Stimulated activated CD8-positive, alpha-beta memory T cell treated with anti-CD3 and anti-CD28 coated beads, Interleukin-7, amount 100 ng/mL, for 1 hour (primary cell): ENCODE measurements at places on chromosomes 2 and 18.

DNA sequence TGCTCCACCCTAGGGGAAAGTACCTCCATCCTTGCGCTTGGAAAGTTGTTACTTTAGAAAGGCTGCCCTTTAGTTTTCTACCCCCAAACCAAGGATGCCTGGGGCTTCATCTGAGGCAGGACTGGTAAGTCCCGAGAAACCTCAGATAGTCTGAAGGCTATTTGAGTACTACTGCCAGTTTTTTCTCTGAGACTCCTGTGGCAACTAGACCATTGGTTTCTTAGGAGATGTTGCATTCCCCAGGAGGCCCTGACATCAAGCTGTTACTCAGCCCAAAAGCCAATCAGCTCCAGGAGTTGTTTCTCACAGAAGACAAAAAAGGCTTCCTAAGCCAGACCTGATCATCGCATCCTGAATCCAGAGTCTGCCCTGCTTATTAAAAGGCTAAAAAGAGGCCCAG lies 67.2 kb downstream of the COLEC12 start:
- DNase-seq = no peak

DNA sequence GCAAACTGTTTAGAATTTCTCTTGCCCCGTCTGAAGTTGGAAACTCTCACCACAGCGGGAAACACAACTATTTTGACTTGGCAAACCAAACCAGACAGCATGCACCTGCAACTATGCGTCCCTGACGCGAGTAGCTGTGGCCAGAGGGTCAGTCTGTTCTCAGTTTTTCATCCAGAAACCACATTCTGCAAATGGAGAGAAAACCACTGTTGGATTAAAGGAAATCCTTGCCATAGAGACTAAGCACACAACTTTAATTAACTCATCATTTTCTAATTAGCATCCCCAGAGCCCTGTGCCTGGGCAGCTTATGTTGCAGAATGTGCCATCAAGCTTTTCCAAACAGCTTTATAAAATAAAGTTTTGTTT lies 415.7 kb upstream of the TCF4 start:
- DNase-seq = no peak

DNA sequence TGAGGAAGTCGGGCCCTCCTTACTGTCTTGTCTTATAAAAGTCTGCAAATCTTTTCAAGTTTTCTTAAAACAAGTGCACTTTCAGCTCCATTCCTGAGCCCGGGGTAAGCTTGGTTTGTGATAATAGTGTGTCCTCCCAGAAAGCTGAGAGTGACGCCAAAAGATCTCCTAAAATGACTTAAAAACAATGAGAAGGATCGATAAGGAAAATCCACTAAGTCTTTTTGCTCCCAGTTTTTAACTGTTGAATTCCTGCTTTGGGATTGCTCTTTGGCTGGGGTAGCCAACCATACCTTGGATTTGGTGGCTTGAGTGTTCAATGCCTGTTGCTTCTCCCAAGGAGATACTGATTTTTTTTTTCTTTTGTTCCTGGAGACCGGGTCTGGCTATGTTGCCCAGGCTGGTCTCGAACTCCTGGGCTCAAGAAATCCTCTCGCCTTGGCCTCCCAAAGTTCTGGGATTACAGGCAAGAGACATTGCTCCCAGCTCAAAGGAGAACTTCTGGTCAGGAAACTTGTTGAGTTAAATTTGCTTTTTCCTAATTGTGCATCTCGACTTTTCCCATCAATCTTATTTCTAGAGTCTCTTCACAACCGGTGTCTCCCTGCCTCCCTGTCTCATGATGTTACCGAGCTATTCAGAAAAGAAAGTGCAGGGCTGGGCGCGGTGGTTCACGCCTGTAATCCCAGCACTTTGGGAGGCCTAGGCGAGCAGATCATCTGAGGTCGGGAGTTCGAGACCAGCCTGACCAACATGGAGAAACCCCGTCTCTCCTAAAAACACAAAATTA lies 3.0 kb downstream of the TGIF1 start:
- no peak for DNase-seq

GRCh38 chr2:62505750-62506420 lies at the start of gene TMEM17:
Gene TMEM17, minus strand, starts transcription at chr2:62506195. Its CDS starts 66 bp downstream, at chr2:62506129.
- no peak for DNase-seq

- DNase-seq = no peak
Measured at GRCh38 chr2:151305129-151305691, 15.7 kb upstream of the NMI start.

DNA sequence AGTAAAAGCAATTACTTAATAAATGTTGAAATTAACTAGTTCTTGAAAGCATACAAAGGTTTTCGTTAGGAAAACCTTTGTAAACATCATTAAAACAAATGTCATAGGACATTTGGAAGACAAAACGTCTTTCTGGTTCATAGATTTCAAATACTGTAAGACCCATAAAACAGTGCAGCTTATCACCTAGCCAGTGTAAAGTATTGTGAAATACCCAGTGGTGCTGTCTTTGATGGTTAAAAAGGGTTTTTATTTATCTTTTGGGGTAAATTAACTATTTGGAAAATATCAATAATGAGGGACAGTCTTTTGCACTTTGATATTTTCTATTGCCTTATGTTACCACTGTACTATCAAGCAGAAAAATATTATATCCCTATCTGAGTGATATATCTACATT lies 120.0 kb upstream of the FAM98A start:
- no peak for DNase-seq

- DNase-seq = no peak
Measured at GRCh38 chr18:74990563-74991081, 218.3 kb downstream of the PTGR3 start.

DNA sequence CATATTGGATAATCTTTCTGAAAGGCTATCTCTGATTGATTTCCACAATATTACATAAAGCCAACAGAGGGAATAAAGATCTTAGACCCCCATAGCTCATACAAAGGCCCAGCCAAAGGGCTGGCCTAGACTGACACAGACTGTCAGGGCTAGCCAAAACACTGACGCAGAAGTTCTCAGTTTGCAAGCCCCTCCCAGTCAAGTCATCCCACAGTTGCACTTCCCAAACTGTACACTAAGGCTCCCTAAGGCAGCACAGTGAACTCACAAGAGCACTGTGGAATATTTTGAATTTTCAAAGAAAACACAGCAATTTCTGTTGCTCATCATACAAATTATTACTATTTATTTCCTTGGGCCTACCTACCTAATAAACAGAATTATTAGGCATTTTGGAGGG lies 244.9 kb downstream of the SP3 start:
- DNase-seq = no peak

- no peak for DNase-seq
Measured at GRCh38 chr2:235623111-235623510, 129.3 kb downstream of the AGAP1 start.

DNA sequence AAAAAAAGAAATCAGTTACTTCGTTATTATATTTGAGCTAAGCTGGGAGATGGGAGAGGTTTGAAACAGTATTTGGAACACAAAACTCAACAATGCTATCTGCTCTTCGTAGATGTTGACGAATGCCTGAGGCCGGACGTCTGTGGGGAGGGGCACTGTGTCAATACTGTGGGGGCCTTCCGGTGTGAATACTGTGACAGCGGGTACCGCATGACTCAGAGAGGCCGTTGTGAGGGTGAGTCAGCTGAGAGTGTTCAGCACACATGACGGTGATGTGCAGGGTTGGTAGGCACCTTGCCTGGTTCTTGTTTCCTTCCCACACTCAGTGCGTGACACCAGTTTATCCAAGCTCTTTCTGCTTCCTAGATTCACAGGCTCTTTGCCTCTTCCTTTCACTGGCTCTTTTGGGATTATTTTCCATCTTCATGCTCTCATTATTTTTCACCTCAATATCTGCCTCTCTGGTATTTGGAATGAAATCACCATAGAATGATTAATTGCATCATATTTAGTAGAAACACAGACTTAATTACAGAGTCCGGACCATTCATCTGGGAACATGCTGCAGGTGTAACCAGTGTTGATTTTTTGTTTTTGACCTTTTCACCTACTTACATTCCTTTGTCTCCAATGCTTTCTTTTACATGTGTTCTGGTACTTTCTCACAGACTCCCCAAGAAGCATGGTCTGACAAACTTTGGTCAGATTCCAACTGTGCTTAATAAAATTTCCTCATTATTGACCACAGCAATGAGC lies 200.6 kb upstream of the RASGRP3 start:
- DNase-seq = peak; percentile 6

DNA sequence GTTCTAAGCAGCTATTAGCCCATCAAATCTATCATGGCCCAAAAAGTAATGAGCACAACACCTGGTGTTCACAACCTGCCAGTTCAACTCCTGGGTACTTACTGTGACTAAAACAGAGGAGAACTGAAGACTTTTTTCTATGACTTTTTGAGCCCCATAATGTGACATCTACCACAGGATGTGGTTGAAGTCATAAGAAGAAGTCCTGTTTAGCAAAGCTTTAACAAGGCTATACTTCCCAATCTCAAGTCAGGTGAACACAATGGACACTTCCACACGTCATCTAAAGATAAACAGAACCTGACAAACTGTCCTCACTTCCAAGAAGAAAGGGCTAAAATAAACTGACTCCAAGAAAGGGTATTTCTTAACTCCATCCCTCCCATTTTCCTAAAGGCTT lies 138.8 kb downstream of the ATAD2B start:
- no peak for DNase-seq

DNA sequence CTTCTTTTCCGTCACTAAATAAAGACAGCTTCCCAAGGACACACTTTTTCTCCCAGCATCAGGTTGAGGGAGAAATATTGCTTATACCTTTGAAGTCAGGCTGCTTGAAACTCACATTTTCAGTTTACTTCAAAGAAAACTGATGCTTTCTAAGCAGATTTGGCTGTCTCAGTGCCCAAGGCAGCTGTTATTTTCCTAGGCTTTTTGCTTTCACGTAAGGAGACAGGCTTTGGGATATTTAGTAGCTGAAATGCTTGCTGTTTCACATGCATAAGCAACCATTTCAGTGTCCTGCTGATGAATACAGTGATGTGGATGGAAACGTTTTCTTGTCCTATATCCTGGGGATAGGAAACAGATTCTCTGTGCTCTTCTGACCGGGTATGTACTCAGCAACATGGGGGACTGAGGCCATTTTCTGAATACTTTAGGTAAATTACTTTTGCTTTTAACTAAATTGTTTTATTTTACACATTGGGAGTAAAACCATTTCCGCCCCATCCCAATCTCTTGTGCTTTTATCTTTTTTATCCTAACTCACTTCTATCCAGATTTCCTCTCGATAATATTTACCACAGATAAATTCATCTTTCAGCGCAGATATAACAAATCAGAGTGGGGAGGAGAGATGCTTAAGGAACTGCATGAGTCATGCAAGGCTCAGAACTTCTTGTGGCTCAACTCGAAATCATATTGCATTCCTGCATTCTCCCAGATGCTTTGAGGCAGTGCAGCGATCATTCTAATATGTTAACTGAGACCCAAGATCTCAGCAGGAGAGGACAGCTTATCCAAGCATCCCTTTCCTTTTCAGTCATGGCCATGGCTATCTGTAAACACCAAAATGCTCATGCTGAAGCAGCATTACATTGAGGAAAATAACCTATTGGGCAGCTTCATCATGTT lies 22.2 kb downstream of the GALR1 start:
- no peak for DNase-seq

DNA sequence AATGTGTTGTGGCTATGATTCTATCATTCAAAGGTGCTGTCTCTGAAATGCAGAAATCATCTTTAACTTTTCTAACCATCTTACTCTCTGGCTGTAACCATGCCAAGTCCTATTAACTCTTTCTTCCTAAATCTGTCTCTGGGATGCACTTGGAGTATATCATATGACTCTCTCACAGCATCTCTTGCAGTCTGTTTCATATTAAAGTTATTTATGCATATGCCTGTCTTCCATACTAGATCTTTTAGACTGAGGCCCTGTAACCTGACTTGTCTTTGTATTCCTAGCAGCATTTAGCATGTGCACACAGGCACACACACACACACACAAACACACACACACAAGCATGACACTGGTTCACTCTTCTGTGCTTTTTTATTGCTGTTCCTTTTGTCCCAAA lies 320.6 kb downstream of the ETAA1 start:
- no peak for DNase-seq

DNA sequence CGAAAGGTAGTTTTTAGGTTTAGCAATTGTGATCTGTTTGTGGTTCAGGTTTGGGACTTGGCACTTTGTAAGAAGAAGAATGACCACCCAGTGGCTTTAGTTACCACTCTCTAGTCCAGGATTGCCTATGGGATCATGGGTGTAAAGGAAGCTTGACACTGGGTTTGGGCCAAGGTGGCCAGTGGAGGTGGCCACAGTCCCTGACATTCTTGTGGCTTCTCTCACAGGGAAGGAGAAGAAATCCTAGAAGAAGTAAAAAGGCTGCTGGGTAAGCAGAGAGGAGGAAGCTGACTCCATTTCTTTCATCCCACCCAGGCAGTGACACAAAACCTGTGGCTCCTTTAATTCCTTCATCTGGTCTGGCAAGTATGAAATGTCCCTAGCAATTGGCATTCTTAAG lies 394.7 kb downstream of the CLIP4 start:
- DNase-seq = no peak

DNA sequence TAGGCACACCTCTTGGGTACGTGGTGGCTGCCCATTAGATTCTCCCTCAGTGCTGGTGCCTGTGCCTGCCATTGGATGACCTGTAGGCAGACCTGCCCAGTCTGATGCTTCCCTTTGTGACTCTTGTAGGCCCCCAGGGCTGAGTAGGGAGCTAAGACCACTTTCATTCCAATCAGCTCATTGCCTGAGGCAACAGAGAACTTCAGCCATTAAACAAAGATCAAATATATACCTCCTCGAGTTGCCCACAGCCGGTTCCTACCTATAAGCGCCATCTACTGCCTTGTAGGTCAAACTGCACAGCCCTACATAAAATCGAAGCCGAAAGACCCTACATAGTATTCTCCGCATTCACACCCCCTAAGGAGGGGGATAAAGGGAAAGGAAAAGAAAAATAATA lies 184.6 kb downstream of the ETAA1 start:
- no peak for DNase-seq

DNA sequence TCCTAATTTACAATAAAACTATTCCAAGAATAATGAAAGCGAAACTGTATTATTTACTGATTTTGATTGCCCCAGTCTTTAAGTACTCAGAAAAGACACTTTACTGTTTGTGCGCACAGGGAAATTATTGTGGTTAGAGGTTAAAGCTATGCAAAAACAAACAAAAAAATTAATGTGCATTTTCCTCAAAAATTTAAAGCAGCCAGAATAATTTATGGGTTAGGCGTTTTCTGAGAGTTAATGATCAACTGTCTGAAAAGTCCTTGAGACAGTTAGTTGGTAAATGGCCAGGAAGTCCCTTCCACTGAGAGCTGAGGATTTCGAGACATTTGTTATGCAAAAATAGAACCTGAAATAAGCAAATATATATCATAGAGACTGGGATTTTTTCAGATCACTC lies 143.3 kb downstream of the IRS1 start:
- no peak for DNase-seq

GRCh38 chr18:80009661-80010550 lies 21.5 kb upstream of the TXNL4A start:
- DNase-seq = no peak

DNA sequence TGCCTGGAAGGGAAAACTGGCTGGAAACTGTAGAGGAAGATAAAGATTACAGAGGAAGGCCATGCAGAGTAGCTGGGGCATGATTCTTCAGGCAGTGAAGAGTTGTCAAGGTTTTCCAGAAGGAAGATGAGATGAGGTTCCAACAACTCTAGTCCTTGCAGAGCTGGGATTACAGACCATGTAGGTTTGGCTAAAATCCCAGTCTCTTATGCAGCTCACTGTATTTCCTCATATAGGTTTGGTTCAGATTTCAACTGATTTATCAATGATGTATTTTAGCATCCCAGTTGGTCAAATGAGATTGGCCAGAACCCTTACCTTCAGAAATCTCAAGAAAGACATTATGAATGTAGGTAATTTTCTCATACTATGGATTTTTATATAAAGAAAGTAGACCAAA lies 16.4 kb downstream of the FAP start:
- DNase-seq = no peak
